Central memory CD4-positive, alpha-beta T cell (primary cell): ENCODE measurements at places on chromosomes 5 and 9.

DNA sequence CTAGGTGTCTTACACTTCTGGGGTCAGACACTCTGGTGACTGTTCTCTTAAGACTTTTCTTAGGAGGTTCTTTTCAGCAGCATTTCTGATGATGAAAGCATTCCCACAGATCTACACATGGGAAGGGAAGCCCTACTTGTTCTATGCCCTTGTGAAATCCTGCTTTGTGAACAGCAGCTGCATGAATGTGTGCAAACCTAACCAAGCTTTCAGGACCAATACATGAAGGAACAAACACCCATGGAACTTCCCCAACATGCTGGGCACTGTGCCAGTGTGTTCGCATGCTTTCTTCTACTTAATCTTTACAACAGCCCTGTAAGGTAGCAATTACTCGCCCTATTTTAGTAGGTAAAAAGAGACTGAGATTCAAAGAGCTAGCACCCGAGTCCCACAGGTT is 439.9 kb upstream of the KLF4 start:
- DNase-seq, result no peak

DNA sequence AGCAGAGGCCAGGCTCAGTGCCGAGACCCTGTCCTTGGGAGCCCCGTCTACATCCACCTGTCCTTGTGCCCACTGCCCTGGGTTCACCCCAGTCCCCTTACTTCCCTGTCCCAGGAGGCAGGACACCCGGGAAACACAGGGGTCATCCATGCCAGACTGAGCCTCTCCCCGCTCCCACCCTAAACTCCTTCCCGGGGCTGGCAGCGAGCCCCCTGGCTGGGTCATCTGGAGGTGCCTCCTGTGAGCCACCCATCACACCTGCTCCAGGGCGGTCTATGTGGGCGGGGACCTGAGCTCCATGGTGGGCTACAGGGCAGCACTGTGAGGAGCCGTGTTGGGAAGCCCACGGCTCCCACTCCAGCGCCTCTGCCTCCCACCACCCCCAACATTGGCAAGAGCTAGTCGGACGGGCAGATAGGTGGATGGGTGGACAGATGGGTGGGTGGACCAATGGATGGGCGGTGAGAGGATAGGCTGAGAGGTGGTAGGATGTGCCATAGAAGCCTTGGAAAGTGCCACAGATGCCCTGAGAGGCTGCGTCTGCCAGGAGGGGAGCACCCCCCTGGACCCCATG is 42.5 kb upstream of the RXRA start:
- DNase-seq, result no peak

GRCh38 chr5:32307769-32308194 is 5.0 kb downstream of the MTMR12 start:
- no peak for DNase-seq

- DNase-seq, result no peak
Measured at GRCh38 chr5:114185274-114185673, 176.6 kb upstream of the KCNN2 start.

- no peak for DNase-seq
Measured at GRCh38 chr9:3956899-3957298, 343.0 kb downstream of the GLIS3 start.

DNA sequence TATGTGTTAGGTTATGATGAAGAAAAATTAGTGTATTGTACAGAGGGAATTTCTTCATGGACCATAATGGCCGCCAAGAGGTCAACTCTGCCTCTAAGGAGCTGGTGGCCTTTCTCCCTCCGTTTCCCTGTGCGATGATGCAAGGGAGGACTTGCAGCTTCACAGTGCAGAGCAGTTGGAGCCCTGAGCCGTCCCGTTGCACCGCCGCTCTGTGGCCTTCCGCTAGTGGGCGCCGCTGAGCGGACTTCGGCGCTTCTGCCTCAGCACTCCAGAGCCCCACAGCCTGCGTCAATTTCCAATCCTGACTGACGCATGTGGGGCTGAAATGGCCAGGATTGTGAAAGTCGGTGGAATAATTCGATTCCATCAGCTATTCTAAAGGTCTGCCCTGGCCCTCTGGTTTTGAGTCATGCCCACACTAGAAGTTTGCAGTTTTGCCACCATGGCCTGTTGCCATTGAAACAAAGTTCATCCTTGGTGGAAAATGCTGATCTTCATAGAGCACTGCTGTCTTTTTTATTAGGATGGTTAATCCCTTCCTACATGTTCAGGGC is 22.7 kb upstream of the LECT2 start:
- peak; percentile 21 for DNase-seq

DNA sequence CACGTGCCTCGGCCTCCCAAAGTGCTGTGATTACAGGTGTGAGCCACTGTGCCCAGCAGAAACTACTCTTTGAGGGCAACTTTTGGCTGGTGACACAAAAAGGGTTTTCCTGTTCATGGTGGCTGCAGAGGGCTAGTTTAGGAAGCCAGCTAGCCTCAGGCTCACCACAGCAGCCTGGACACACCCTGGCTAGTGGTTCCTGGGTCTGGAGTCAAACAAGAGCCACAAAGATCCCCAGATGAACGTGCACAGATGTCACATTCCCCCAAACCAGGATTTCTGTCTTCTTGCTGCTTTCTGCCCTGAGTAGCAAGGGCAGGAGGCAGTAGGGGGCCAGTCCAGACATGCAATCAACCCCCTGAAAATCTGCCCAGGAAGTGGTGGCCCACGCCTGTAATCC is 6.8 kb downstream of the HBEGF start:
- DNase-seq, result no peak

- no peak for DNase-seq
Measured at GRCh38 chr9:79701651-79702050, 129.9 kb downstream of the TLE4 start.

GRCh38 chr5:36135988-36136387 is 15.7 kb downstream of the LMBRD2 start:
- DNase-seq, result no peak

DNA sequence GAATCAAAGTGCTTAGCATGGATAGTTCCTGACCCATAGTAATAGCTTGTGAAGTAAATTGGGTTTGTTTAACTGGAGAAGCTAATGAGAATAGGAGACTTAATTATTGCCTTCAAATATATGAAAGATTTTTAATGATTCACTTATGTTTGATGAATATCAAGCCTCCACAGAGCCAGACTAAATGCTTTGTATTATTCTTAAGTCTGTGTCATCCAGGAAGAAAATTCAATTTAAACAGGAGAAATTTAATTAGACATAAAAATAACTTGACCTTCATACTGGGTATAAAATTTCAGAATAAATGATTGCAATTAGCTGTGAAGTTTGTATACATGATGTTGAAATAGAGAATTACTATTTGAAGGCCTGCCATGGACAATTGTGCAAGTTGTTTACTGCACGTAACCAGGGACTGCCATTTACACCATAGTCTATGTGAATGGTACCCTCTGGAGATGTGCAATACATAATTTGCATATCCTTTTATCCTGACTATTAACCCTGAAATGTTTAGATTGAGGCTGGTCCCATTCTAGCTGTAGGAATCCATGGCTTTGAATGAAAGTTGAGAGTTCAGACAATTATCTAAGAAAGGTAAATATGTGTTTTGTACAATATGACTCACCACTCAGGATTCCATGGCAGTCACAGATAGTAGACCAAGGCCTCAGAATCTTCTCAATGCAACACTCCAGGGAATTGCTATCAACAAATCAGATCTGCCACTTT is 133.5 kb upstream of the IL12B start:
- DNase-seq, result no peak

DNA sequence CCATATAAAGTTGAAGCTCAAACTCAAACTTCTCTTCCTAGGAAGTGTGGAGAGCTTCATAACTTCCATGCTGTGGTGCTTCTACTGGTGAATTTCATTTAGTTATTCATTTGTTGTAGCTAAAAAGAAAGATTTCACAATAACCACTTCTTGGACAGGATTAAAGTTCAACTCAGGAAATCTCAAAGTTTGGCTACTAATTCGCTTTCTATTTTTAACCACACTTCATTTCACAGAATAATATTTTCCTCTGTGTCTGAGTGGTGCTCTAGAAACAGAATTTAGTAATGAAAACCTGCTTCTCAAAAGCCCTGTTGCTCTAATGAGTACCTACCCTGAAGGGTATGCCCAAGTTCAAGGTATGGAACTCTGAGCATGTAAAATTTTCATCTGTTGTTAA is 73.9 kb downstream of the ACTBL2 start:
- DNase-seq, result no peak

DNA sequence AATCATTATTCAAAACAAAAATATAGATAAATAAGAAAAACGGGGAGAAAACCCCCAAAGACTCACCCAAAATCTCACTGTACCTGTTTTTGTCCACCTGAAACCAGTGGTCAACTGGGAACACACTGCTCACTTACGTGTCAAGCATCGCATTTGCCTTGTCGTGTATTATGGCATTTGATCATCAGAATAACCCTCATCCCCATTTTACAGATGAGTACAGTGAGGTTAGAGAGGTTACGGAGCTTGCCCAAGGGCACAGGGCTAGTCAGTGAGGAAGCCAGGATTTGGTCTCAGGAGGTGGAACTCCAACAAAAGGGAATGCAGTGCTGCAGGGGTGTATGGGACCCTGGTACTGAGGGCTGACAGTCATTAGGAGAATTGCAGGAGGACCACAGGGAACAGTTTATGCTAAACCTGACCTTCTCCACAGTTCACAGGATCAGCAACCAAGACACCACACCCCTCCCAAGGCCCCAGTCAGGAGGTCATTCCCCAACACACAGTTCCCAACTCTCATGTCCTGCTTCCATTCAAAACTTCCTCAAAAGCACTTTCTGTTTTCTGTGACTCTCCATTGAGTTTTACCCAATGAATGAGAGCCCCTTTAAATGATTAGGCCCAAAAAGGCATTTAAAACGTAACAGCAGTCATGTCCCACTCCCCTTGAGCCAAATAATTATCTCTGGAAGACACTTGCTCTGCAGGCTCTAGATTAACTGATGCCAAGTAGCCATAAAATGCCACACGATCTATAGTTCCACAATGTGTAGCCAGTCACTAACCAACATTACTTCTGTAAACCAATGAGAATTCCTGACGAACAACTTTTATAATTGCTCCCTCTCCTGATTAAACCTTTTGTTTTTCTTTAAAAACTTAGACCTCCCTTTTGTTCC is 50.8 kb downstream of the CTSL start:
- DNase-seq, result no peak

DNA sequence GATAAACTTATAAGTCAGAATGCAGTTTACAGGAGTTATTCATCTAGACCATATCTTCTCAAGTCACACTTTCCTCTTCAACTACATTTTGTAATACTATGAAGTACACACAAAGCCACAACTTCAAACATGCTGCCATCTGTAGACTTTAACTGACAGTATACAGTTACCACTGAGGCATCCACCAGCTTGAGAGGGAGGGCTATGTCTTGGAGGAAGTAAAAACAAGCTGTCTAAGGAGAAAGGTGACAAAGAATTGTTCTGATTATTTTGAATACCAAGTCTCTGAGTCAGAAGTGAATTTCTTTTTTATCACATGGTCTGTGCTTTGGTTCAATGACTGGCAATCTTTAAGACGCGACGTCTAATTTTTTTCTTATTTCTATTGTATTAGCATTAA is 97.6 kb upstream of the CDH10 start:
- DNase-seq, result no peak

- no peak for DNase-seq
Measured at GRCh38 chr5:103657301-103657700, 94.7 kb upstream of the NUDT12 start.

- no peak for DNase-seq
Measured at GRCh38 chr9:110027671-110028081, 180.3 kb downstream of the C9orf152 start.

- no peak for DNase-seq
Measured at GRCh38 chr9:14146201-14146874, 167.6 kb downstream of the NFIB start.
